Sciatic nerve (tissue), 2 donors: ENCODE measurements at places on chromosomes 2 and 18. TPM values are rescaled to one million over a fixed set of nuclear protein-coding genes. Genes with fewer than 3 reads are reported as not detected.

Gene VAMP8
- total RNA-seq, result 31.1 TPM

Gene SLC9A4
- total RNA-seq, result not detected

Gene SPATA3
- not detected for total RNA-seq

Gene SERPINB3
- total RNA-seq, result not detected

Gene SAG
- total RNA-seq, result not detected

Gene DOK1
- total RNA-seq, result 17.3 TPM

Gene CHRND
- not detected for total RNA-seq

Gene CCL20
- 0.76 TPM for total RNA-seq

Gene TGFA
- total RNA-seq, result 11.8 TPM

Gene VWA3B
- total RNA-seq, result 0.80 TPM

Gene SCYGR4
- total RNA-seq, result not detected

Gene HAAO
- 14.3 TPM for total RNA-seq

Gene WDR35
- 16.4 TPM for total RNA-seq

Gene ABCB11
- 1.5 TPM for total RNA-seq

Gene HOXD8
- total RNA-seq, result 11.9 TPM

Gene EGR4
- not detected for total RNA-seq

Gene DPP4
- 11.8 TPM for total RNA-seq

Gene RRM2
- total RNA-seq, result 1.0 TPM

Gene CARF
- total RNA-seq, result 23.4 TPM

Gene IL1B
- total RNA-seq, result 23.6 TPM

Gene UPP2
- not detected for total RNA-seq

Gene PARD6G
- 11.2 TPM for total RNA-seq

Gene GAL3ST2
- total RNA-seq, result not detected
